ENCODE measurements at places on chromosomes 6 and 20. TPM values are rescaled to one million over a fixed set of nuclear protein-coding genes. Genes with fewer than 3 reads are reported as not detected.

The HLA-DQA2 gene
- not detected for total RNA-seq

GRCh38 chr6:125858427-125859320 is 67.9 kb downstream of the NCOA7 start:
- DNase-seq: peak; percentile 81

The ASIP gene
- total RNA-seq: not detected

DNA sequence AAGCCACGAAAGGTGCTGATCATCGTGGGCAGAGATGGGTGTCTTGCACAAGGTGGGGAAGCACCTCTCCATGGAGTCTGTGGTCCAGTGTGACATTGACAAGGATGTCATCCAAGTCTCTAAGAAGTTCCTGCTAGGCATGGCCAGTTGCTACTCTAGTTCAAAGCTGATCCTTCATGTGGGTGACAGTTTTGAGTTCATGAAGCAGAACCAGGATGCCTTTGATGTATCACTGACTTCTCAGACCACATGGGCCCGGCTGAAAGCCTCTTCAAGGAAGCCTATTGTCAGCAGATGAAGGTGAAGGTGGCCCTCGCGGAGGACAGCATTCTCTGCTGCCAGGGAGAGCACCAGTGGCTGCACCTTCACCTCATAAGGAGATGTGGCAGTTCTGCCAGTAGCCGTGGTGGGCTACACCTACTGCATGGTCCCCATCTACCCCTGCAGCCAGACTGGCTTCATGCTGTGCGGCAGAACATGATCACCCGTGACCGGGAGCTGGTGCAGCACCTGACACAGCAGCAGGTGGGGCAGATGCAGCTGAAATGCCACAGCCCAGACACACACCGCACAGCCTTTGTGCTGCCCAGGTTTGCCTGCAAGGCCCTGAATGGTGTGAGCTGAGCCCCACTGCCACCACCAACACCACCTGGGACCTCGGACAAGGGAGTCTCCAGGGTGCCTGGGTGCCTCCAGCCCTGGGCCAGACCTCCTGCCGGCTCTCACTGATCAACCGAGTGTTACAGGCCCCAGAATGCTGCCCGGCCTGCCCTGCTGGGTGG is 75.0 kb upstream of the SULF2 start:
- peak; percentile 34 for DNase-seq

The WDR46 gene
- total RNA-seq: 86.9 TPM

The SDCBP2 gene
- total RNA-seq: 3.2 TPM

The PRL gene
- total RNA-seq: not detected

The PRKN gene
- 2.9 TPM for total RNA-seq

- DNase-seq: no peak
These were observed 768.5 kb upstream of the GJE1 start for GRCh38 chr6:141364232-141364631.

DNA sequence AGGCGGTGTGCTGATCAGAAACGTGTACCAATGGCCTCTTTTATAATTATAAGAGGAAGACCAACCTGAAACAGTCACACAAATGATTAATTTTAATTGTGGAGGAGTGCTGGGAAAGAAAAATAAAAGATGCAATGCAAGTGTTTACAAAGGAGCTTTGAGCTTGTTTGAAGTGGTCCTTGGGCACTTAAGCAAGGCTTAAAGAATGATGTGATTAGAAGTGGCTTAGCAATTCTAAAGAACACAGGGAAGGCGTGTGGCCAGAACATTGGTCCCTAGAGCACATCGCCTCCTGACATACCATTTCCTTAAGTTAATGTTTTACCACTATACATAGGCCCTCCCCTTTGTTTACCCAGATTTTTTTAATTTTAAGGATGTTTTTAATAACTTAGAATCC is 26.1 kb downstream of the PTPN1 start:
- DNase-seq: no peak

DNA sequence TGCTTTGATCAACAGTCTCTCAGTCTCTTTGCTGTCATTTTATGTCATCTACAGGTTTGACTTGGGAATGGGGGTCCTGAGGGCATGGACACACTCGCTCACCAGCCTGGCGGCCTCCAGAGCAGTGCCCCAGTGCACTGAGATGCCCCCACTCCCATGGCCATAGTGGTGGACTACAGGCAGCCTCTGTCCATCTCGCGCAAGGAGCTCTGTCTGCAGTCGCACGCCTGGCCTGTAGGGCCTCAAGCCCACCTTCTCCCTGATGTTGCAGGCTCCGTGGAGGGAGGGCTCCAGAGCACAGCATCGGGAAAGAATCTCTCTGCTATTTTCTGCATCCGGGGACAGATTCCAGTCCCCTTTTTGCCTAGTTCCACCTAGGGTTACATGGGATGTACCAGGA is 22.6 kb downstream of the DDO start:
- DNase-seq: no peak

The POPDC3 gene
- total RNA-seq: 32.6 TPM

DNA sequence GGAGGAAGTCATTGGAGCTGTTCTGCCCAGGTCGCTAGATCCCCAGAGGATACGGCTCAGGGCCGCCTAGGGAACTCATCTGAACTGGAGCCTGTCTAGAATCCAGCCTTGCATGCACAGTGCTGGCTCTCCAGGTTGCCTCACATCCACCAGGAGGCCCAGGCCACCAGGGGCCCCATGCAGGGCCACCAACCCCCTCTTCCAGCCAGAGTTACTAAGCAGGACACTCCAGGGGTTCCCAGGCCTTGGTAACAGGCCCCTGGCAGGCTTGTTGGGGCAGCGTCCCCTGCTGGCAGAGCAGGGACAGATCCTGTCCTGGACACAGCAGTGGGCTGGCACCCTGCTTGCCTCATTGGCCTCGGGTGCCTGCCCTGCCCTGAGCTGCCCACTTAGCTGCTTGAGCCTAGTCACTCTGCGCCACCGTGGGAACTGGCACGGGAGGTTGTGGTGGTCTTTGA is 35.3 kb downstream of the EFCAB8 start:
- peak; percentile 82 for DNase-seq

DNA sequence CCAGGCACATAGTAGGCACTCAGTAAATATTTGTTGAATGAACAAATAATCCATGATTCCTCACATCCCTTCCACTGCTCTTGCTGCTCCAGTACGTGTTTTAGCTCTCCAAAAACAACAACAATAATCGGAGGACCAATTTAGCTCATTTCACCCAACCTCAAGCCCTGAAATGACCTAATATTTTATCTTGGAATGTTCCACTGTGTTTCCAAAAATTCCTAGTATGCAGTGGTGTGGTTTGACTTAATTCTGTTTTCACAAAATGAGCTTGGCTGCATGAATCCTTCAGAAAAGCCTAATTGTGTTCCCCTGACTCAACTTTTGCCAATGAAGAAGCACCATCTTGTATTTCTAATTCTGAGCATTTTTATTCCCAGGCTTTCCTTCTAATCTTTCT is 168.0 kb upstream of the PHACTR1 start:
- peak; percentile 82 for DNase-seq

GRCh38 chr6:11353921-11354389 is 121.5 kb upstream of the NEDD9 start:
- DNase-seq: peak; percentile 90

The COL9A3 gene
- total RNA-seq: not detected

DNA sequence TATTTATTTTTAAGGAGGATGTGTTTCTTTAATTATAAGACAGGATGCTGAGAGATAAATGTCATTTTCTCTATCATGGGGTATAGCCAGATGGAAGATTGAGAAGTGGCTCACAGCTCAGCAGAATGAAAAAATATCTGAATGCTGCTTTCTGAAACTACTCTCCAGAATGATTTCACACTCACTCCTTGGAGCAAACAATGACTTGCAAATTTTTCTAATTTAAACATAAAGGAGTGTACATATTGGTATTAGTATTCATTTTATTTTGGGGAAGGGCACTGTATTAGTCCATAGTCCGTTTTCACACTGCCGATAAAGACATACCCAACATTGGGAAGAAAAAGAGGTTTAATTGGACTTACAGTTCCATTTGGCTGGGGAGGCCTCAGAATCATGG is 52.4 kb upstream of the TRIM26 start:
- DNase-seq: no peak

GRCh38 chr6:169452869-169453620 is 199.4 kb upstream of the THBS2 start:
- DNase-seq: no peak

The TBX18 gene
- total RNA-seq: 64.1 TPM

DNA sequence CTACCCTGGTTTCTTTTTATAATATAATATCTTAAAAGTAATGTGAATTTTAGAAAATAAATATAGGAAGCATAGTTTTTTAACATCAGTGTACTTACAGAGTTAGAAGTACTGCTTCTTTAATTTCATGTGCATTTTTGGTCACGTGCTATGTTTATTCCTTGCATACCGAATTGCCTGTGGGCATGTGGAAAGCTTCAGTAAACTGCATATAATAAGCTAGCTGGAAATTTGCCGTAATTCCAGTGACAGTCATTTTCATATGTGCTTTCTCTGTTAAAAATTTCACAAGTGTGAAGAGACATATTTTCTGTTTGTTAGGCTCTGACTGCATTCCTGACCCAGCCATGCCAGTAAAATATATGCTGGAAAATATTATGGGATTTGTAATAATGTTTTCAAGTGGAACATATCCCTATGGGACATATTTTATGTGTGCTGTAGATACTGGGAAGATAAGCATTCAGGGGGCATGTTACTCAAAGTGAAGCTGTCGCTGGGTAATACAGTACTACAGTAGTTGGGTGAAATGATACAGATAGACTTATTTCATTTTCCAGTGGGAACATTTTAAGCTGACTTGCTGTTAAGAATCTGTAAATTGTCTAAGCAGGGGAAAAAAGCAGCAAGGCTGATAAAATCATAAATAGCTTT is 616.7 kb downstream of the FRK start:
- DNase-seq: no peak

The RIPOR2 gene
- 2.1 TPM for total RNA-seq

The TRIM40 gene
- total RNA-seq: not detected

DNA sequence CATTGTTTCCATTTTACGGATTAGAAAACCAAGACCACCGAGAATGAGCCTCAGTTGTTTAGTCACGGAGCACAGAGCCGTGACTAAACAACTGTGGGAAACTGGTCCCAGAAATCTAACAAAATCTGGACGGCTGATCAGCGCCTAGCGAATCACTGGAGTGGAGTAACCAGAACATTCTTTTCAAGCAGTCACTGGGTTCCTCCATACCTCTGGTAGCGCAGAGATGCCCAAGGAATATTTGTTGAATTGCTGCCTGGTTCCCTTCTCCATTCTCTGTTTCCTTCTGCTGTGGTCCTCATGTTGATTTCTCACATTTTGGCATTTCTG is 62.0 kb downstream of the GPX5 start:
- peak; percentile 61 for DNase-seq

The TPD52L1 gene
- 22.7 TPM for total RNA-seq

GRCh38 chr6:40482532-40482931 is 104.6 kb downstream of the LRFN2 start:
- DNase-seq: no peak

- DNase-seq: no peak
These were observed 11.2 kb upstream of the ZNFX1 start for GRCh38 chr20:49288784-49289696.

The RNF217 gene
- 22.8 TPM for total RNA-seq

DNA sequence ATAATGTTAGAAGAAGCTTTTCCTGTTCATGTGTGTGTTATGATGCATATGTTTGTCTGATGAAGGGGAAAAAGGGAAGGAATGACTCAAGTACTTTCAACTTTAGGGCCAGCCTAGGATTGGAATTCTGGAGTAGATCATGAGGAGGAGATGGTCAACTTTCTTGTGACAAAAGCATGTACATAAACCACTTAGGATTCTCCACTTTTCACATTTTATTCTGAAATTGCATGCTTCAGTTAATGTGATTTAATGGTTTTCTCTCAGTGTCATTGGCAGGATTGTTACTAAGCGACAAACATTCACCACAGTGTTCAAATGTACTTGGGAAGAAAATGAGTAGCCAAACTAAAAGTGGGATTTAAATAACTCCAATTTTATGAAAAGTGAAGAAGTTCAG is 80.1 kb downstream of the UTRN start:
- no peak for DNase-seq

The GTSF1L gene
- not detected for total RNA-seq

DNA sequence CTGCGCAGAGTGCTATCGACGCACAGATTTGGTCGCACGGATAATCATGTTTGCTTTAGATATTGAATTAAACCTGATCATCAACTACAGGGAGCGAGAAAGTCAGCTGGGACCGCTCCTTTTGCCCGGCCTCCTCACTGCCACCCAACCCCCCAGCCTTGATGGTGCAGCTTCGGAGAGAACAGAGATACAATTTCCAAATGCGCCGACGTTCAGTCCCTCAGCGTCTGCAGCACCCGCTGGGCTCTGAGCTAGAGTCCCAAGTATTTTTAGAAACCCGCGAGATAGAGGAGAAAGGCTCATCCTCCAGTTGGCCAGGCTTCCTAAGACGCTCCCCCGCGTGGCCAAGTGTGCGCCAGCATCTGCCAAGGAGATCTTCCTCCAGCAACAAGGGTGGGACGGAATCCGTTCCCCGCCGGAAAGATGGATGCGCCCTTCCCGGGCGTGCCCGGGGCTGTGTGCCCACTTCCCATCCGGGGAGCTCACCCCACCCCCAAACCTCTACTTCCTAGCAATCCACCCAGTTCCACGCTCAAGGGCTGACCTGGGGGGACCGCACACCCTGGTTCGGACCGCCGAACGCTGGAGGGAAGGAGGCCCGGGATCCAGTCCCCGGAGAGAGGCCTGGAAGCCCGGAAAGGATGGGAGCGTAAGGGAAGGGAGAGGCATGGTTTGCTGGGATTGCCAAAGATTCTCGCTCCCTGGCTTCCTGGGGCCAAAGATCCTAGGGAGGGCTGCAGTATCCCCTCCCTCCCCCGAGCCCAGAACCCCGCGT is 4.1 kb downstream of the NKX2-2 start:
- DNase-seq: peak; percentile 94

- DNase-seq: no peak
These were observed 98.8 kb downstream of the EPB41L2 start for GRCh38 chr6:130964289-130964688.

DNA sequence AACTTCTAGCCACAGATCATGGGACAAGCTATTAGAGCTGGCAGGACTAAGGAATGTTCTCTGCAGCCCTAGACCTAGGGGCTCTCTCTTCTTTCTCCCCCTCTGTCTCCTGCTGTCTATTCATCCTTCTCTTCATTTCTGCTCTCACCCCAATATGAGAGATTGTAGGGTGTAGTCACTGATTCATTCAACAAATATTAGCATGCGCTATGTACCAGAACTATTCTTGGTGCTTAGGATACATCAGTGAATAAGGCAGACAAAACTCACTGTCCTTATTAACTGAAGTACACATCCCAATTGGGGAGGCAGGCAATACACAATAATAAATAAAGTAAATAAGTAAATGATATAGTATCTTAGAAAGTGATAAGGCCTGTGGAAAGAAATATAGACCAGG is 14.7 kb upstream of the SIRPB2 start:
- no peak for DNase-seq

All from osteoblast (primary cell).